Right cardiac atrium (tissue), 5 donors: ENCODE measurements at places on chromosomes 11 and 22.

- DNase-seq: no peak
Observed at GRCh38 chr11:65438257-65439151, 15.9 kb downstream of the NEAT1 start.

DNA sequence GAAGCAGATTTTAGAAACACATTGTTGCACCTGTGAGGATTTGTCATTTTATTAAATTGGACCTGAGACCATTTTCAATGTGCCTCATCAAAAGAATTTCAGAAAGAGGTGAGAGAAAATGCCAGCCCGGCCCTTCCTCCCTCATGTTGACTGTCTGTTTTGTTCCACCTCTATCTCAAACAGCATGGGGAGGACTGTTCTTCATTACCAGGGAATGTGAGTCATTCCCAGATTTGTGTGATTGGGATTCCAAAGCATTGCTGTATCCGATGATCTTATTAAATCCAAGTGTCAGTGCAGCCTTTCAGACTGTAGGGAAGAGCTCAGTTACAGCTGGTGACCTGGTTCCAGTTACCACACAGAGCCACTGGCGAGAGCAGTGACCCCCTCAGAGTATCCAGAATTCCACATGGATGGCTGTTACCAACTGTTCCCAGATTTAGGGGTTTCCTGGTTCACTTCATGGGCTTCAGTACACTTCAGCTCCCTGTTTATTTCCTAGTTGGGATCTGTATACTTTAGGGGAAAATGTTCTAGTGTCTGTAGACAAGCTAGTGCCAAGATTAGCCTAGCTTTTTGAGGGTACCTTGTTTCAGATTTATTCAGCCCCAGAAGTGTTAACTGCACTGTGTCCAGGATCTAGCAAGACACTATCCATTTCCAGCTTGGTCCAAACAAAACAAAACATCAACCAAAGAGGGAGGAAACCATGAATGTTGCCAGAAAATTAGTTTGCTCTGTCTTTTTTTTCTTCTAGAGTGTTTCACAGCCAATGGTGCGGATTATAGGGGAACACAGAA lies 20.9 kb downstream of the KREMEN1 start:
- DNase-seq: no peak

DNA sequence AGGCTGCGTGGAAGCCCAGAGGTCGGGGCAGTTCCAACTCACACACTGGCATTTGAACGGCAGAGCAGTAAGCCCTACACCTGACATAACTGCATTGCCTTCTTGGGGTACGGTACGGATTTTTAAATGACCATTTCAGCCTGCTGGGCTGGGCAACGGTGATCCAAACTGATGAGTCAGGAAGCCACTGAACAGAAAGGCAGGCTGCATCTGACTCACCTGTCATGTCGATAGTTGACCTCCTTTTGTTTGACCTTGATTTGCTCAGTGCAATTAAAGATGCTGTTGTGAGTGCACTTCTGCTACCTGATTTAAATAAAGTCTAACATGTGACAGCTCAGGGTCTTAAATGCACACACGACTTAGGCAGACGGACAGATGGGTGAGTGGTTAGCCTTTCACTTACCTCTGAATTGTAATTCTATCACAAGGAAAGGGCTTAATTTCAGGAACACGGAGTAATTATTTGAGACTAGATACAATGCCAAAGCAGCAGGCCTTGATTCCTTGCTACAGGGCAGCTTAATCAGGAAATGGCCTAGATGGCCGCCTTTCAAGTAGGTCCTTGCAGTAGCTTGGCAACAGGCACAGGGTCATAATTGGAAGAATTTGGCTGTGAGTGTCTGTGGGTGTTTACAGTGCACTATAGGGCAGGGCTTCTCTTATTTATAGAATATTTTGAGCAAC lies 52.2 kb downstream of the BMAL1 start:
- no peak for DNase-seq

- DNase-seq: no peak
Observed at GRCh38 chr22:43110927-43111623, 525 bp downstream of the BIK start.
